ENCODE measurements at places on chromosomes 13 and 19.

DNA sequence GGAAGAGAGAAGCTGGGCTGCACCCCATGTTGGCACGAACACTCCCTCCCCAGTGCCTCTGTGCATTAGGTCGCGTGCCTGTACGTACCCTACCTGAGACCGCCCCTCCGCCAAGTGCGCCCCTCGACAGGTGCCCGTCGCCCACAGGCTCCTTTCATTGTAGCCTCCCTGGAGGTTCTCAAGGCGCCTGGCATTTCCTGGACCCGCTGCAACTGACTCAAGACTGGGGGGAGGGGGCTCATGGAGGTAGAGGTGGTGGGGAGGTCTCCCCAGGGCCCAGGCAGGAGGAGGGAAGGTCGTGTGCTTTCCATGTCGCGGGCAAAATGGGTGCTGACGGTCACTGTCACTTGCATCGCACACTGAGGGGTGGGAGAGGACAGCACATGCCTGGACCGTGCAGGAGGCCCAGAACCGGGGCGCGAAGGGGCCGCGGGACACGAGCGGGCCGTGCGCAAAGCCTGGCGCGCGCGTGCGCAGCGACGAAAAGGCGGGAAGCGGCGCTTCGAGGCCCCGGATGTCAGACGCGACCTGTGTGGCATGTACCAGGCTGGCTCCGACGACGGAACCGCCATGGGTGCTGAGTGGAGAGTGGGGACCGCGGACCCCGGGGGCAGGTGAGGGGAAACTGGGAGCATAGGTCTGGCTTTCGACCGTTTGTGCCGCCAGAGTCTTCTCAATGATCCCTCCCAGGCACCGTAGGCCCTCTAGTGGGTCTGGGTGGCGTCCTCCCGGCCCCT, 16.5 kb downstream of the NFIX start:
- no peak for DNase-seq

DNA sequence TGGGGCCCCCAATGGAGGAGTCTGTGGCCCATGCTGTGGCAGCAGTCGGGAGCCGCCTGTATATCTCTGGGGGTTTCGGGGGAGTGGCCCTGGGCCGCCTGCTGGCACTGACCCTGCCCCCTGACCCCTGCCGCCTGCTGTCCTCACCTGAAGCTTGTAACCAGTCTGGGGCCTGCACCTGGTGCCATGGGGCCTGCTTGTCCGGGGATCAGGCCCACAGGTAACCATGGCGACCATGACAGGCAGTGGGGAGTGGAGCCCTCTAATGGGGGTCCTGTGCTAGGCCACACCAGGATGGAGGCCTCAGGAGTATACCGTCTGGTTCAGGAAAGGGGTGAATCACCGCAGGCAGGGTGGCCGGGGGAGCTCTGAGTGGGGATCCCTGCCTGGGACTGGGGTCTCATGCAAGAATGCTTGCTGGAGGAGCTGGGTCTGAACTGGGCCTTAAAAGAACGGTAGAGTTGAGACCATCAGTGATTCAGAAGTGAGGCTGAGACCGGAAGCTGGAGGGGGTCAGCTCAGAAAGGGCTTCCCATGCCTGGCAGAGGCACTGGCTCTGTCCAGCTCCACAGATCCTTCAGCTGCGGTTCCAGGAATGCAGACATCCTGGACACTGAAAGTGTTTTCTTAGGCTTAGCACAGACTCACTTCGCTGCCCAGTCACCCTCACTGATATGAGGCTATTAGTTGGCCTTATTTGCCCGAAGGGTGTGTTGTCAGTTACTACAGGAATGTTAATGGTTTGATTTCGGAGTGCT, 29.1 kb downstream of the CNFN start:
- DNase-seq = no peak

GRCh38 chr19:34808566-34808965, 35.6 kb upstream of the ZNF599 start:
- DNase-seq = no peak

GRCh38 chr13:44350775-44351504, 22.7 kb upstream of the SERP2 start:
- DNase-seq = no peak

GRCh38 chr19:1181606-1182005, 7.5 kb upstream of the SBNO2 start:
- no peak for DNase-seq

DNA sequence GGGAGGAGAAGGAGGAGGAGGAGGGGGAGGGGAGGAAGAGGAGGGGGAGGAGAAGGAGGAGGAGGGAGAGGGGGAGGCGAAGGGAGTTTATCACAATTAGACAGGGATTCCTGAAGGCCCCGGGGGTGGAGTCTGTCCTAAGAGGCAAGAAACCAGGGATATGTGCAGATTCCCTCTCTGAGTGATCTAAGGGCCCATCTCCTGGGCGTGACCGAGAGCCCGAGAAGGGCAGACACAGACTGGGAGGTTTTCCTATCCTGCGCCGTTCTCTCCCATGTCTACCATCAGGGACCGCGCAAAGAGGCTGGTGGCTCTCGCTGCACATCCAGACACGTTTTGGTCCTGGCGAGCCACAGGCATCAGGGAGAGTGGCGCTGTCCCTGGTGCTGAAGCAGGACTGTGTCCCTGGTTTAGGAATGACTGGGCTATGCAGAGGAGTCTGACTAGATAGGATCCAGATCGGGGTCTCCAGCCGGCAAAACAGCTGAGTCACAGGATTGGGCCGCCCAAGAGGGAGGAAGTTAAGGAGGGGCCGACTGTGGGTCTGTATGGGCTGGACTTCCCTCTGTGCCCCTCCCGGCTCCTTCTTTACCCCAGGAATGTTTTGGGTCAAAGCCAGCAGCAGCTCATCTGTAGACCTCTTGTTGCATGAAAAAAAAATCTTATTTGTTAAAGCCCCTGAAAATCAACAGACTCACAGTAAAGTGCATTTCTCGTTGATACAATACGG, 17.9 kb upstream of the ZNF175 start:
- no peak for DNase-seq

DNA sequence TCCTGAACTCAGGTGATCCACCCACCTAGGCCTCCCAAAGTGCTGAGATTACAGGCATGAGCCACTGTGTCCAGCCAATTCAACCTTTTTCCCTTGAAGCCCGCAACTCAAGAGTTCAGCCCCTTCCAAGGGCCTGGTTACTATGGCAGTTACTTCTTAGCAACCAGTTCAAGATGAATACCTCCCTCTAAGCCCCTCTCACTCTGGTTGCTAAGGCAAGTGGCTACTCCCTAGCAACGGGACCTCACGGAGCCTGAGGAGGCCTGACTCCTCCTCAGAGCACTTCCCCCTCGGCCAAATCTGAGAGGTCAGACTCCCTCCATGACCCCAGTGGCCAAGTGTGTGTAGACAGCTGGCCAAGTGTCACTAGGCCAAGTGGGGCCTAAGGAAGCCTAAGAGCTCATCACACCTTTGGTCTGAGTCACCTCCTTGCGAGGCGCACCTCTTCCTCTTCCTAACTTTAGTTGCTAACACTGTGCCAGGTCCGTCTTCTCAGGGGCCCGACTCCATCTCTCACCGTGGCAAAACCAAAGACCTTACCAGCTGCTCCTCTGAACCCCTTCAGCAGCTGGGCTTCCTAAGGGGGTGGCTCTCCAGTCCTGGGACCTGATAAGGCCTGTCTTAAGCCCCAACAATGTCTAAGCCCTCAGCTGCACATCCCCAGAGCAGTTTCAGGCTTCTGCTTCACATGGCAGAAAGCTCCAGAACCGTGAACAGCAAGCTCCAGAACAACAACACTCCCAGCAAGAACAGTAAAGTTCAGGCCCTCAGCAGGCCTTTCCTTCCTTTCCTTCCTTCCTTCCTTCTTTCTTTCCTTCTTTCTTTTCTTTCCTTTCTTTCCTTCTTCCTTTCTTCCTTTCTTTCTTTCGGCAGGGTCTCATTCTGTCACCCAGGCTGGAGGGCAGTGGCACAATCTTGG, 9.6 kb downstream of the CD37 start:
- DNase-seq = no peak

DNA sequence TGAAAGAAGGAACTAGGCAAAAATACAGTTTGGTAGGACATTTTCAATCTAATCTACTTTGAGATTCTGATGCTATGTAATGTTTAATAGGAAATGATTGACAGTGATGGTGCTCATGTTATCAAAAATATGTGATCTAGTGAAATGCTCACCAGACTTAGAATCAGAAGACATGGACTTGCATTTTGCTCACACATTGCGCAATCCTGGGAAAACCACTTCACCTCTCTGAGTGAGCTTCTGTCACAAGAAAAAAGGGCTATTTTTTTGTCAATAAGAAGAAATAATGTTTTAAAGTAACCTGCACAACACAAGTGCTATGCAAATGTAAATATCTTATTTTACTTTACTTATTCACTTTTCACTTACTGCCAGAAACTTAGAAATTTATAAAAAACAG, 380.9 kb upstream of the HTR2A start:
- no peak for DNase-seq

DNA sequence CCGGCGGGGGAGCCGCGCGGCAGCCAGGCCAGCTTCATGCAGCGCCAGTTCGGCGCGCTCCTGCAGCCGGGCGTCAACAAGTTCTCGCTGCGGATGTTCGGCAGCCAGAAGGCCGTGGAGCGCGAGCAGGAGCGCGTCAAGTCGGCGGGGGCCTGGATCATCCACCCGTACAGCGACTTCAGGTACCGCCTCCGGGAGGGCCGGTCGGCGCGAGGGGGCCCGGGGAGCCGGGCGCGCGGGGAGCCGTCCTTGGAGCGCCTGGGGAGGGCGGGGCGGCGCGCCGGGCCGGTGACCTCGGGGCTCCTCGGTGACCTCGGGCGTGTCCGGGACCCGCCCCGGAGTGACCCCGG, 690 bp downstream of the HCN2 start:
- DNase-seq = no peak

- no peak for DNase-seq
Observed at GRCh38 chr19:18856385-18857126, 24.8 kb downstream of the UPF1 start.

GRCh38 chr13:104593251-104593576, 1527.0 kb upstream of the SLC10A2 start:
- no peak for DNase-seq

DNA sequence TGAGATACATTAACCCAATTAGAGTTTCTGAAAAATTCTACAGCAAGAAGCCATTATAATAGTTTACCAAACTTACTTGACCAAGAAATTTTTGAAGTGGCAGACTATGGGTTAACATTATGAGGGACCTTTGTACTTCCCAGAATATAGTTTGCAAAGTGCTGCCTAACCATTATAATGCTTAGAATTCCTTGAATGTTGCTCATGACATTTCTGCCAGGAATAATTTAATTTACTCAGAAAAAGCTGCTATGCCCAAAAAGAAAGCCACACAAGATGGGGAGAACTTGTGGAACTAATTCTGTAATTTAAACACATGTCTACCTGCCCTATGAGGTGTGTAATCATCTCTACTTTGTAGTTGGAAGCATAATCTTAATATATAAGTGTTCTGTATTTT, 58.1 kb upstream of the MYCBP2 start:
- DNase-seq = no peak

Measured in activated CD8-positive, alpha-beta memory T cell treated with anti-CD3 and anti-CD28 coated beads for 4 hours (primary cell).